Fibroblast of lung (primary cell): ENCODE measurements at places on chromosomes 2 and 18.

- H3K27me3 ChIP-seq = no peaks in the 10 kb centered on the region
- H3K36me3 ChIP-seq = no peaks in the 10 kb centered on the region
- DNase-seq = peak; percentile 98
- peaks cover 17% of the 10 kb centered on the region for H3K4me1 ChIP-seq
- no peak overlapping the region for H3K4me3 ChIP-seq
Measured at GRCh38 chr2:226649871-226650660, 149.6 kb downstream of the IRS1 start.

DNA sequence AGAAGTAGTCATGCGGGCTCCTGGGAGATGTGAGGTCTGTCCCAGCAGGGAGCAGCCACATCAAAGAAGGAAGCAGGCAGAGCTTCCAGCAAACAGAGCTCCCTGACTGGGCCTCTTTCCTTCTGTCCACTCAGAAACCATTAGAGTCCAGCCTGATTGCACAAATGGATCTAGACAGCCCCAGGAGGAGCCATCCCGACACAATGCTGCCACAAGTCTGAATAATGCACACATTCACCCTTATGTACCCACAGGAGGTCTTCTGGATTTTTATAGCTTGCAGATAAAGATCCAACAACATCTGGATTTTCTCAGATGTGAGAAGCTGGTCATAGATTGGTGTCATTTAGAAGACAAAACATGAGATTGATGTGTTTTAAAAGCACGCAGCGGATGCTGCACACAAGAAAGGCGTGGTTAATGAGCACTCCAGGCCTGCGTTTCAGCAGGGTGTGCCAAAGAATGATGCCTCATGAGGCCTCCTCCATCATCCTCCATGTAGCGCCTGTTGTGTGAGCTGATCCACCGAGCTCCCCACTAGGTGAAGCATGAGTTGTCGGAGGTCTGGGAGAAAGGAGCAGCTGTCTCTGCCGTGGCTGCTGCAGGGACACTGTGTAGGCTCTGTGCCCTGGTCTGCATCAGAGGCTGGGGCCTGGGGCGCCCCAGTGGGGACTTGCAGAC lies 60.6 kb downstream of the MTCL1 start:
- H3K4me1 ChIP-seq = no peaks in the 10 kb centered on the region
- H3K27ac ChIP-seq = no peak overlapping the region
- no peaks in the 10 kb centered on the region for H3K27me3 ChIP-seq
- DNase-seq = peak; percentile 47
- peaks cover 7% of the 10 kb centered on the region for H3K36me3 ChIP-seq
- no peak overlapping the region for H3K4me3 ChIP-seq

- H3K4me1 ChIP-seq = no peaks in the 10 kb centered on the region
- H3K27ac ChIP-seq = no peak overlapping the region
- H3K27me3 ChIP-seq = no peaks in the 10 kb centered on the region
- no peak overlapping the region for H3K4me3 ChIP-seq
Measured at GRCh38 chr2:15006667-15007066, 374.1 kb downstream of the LRATD1 start.

- no peaks in the 10 kb centered on the region for H3K36me3 ChIP-seq
- DNase-seq = peak; percentile 99
- H3K27ac ChIP-seq = no peak overlapping the region
- H3K4me3 ChIP-seq = no peak overlapping the region
- H3K4me1 ChIP-seq = peaks cover 2% of the 10 kb centered on the region
Measured at GRCh38 chr2:176582990-176583481, 313.8 kb downstream of the MTX2 start.

DNA sequence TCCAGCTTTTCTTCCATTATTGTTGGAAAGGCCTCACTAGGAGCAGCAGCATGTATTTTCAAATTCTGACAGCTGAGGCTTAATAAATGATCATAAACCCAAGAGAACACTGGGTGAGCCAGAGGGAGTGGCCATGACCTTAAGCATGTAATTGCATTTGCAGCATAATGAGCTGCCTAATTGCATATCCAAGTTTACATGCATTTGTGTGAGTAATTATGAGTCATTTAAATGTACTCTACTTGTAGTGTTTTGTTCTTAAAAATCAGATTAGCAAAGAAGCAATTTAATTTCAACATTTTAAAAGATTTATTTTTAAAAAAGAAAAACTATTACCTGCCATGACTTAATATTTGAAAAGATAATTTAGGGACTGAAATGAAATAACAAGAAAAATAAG lies 74.8 kb downstream of the NOL10 start:
- DNase-seq = peak; percentile 48
- H3K36me3 ChIP-seq = no peaks in the 10 kb centered on the region
- no peak overlapping the region for H3K4me3 ChIP-seq
- H3K4me1 ChIP-seq = peaks cover 8% of the 10 kb centered on the region
- no peaks in the 10 kb centered on the region for H3K27me3 ChIP-seq
- no peak overlapping the region for H3K27ac ChIP-seq

- H3K27ac ChIP-seq = no peak overlapping the region
- H3K4me1 ChIP-seq = no peaks in the 10 kb centered on the region
Measured at GRCh38 chr18:74228312-74228711, 63.5 kb downstream of the CYB5A start.

GRCh38 chr2:199956062-199956380 lies 639 bp downstream of the MAIP1 start:
- H3K4me1 ChIP-seq = peaks cover 7% of the 10 kb centered on the region
- H3K4me3 ChIP-seq = peak overlapping the region; percentile 71
- H3K36me3 ChIP-seq = peaks cover 2% of the 10 kb centered on the region
- H3K27me3 ChIP-seq = no peaks in the 10 kb centered on the region
- peak overlapping the region; percentile 75 for H3K27ac ChIP-seq

- no peak for DNase-seq
- H3K4me1 ChIP-seq = no peaks in the 10 kb centered on the region
- no peak overlapping the region for H3K4me3 ChIP-seq
- H3K27me3 ChIP-seq = no peaks in the 10 kb centered on the region
Measured at GRCh38 chr18:24094561-24094960, 44.3 kb upstream of the CABYR start.

GRCh38 chr18:61865466-61866175 lies 27.2 kb downstream of the RNF152 start:
- no peak overlapping the region for H3K27ac ChIP-seq
- no peak overlapping the region for H3K4me3 ChIP-seq
- peaks cover 17% of the 10 kb centered on the region for H3K4me1 ChIP-seq
- H3K27me3 ChIP-seq = no peaks in the 10 kb centered on the region
- no peaks in the 10 kb centered on the region for H3K36me3 ChIP-seq

DNA sequence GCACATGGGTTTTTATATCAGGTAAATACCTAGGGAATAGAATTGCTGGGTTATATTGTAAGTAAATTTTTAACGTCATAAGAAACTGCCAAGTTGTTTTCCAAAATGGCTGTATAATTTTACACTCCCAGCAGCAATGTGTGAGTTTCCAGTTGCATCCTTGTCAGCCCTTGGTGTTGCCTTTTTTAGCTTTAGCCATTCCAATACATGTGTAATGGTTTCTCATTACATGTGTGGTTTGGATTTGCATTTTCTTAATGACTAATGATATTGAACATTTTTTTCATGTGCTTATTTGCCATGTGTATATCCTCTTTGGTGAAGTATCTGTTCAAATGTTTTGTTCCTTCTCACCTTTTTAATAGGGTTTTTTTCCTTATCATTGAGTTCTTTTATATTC lies 70.8 kb downstream of the ABI2 start:
- no peaks in the 10 kb centered on the region for H3K36me3 ChIP-seq
- DNase-seq = peak; percentile 52
- no peak overlapping the region for H3K4me3 ChIP-seq
- peaks cover 5% of the 10 kb centered on the region for H3K4me1 ChIP-seq

DNA sequence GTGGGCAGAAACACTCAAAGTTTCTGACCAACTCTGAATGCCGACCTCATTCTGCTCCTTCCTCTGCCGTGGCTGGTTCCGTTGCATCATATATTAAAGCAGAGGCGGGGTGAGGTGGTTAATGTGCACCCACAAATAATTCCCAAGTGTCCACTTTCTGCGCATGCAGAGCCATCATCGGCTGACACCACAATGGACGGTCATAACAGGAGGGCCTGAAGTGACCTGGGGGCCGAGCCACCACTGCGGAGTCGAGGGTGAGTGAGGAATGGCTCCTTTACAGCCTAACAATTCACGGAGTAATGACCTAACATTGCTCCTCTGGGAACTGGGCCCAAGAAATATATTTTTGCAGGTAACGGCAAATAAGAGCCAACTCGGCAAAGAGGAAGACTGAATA lies 32.9 kb upstream of the GLI2 start:
- no peak overlapping the region for H3K4me3 ChIP-seq
- DNase-seq = no peak
- H3K36me3 ChIP-seq = no peaks in the 10 kb centered on the region
- peaks cover 4% of the 10 kb centered on the region for H3K4me1 ChIP-seq

GRCh38 chr2:47900857-47901256 lies 5.4 kb downstream of the FBXO11 start:
- no peak overlapping the region for H3K27ac ChIP-seq
- no peak for DNase-seq
- no peaks in the 10 kb centered on the region for H3K27me3 ChIP-seq
- H3K4me3 ChIP-seq = no peak overlapping the region

GRCh38 chr2:15819562-15820256 lies 120.6 kb upstream of the MYCN start:
- no peak overlapping the region for H3K27ac ChIP-seq
- no peak overlapping the region for H3K4me3 ChIP-seq
- H3K27me3 ChIP-seq = no peaks in the 10 kb centered on the region
- no peaks in the 10 kb centered on the region for H3K4me1 ChIP-seq
- H3K36me3 ChIP-seq = no peaks in the 10 kb centered on the region

- peaks cover 2% of the 10 kb centered on the region for H3K4me1 ChIP-seq
- no peak overlapping the region for H3K27ac ChIP-seq
- H3K4me3 ChIP-seq = no peak overlapping the region
- DNase-seq = peak; percentile 38
Measured at GRCh38 chr18:71598374-71598773, 945.8 kb downstream of the CBLN2 start.

DNA sequence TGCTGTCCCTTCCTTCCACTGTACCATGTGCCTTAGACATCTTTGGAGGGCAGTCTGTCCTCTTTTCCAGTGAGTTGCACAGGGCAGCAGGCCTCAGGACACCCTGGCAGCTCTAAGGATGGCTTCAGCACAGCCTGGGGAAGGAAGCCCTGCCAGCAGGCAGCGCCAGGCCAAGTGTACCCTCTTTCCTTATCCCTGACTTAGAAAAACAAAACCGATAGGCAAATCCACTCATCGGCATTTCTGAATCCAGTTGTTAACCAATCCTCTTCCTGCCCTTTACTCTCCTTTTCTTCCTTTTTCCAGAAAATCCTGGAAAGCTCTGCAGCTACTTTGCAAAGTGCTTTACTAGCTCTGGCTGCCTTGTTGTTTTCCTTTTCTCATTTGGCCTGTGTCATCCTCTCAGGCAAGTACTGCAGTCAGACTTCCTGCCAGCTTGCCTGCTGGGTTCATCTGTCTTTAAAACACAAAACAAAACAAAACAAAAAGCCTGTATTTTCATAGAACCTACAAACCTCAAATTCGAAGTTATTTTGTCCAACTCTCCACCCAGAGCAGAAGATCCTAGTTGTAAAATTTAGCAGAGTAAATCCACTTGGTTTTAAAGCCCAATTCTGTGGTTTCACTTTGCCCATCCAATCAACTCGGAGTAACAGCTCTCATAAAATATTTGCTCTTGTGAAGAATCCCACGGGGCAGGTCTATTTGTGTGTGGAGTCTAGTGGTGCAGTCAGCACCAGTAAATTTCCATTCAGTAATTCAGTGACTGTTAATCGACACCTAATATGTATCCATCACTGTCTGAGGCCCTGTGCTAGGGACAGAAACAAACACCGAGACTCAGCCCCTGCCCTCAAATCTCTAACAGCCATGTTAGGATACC lies 45.2 kb downstream of the PCBP1 start:
- H3K4me3 ChIP-seq = peak overlapping the region; percentile 5
- H3K4me1 ChIP-seq = peaks cover 17% of the 10 kb centered on the region
- H3K27ac ChIP-seq = peak overlapping the region; percentile 75
- DNase-seq = peak; percentile 54
- no peaks in the 10 kb centered on the region for H3K27me3 ChIP-seq
- H3K36me3 ChIP-seq = no peaks in the 10 kb centered on the region

GRCh38 chr2:54609647-54610046 lies 113.8 kb upstream of the EML6 start:
- H3K4me3 ChIP-seq = no peak overlapping the region
- H3K27me3 ChIP-seq = no peaks in the 10 kb centered on the region
- H3K27ac ChIP-seq = no peak overlapping the region

GRCh38 chr2:2238726-2239269 lies 92.3 kb downstream of the MYT1L start:
- H3K36me3 ChIP-seq = no peaks in the 10 kb centered on the region
- DNase-seq = no peak
- H3K4me3 ChIP-seq = no peak overlapping the region
- H3K27me3 ChIP-seq = no peaks in the 10 kb centered on the region

DNA sequence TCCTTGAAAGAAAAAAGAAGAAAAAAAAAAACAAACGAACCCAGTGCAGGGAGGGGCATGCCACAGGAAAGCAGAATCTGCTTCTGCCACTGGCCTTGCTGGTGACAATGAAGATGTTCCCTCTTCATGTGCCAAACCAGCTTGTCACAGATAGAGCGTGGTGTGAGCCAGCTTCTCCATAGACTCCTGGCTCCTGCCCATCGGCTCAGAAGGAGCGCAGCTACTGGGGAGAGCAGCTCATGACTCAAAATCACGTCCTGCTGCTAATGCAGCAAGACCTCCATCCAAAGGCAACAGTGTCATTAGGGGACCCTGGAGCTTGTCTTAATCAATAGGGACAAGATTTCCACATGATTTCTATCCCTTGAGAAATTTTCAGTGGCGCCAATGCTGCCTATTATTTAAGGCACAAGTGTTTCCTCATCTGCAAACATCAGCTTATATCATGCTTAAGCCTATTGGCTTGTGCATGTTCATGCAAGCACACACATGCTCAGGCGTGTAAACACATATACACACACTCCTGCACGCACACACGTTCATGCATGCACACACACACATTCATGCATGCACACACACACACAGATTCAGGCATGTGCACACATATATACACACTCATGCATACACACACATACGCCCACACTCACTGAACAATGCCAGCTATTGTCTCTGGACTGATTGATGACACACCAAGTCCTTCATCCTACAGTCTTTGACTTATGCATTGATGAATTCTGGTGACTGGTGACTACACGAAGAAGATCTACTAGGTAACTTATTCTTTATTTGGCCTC lies 682.0 kb upstream of the ID2 start:
- H3K4me3 ChIP-seq = no peak overlapping the region
- H3K4me1 ChIP-seq = peaks cover 2% of the 10 kb centered on the region
- H3K27me3 ChIP-seq = no peaks in the 10 kb centered on the region
- H3K27ac ChIP-seq = no peak overlapping the region
- DNase-seq = no peak

- peak; percentile 19 for DNase-seq
- no peak overlapping the region for H3K4me3 ChIP-seq
- H3K27me3 ChIP-seq = no peaks in the 10 kb centered on the region
- H3K36me3 ChIP-seq = no peaks in the 10 kb centered on the region
- no peak overlapping the region for H3K27ac ChIP-seq
Measured at GRCh38 chr18:10020171-10020570, 106.4 kb downstream of the VAPA start.

GRCh38 chr2:182043021-182043420 lies 57.4 kb downstream of the PPP1R1C start:
- H3K4me1 ChIP-seq = peaks cover 13% of the 10 kb centered on the region
- no peaks in the 10 kb centered on the region for H3K36me3 ChIP-seq
- H3K27me3 ChIP-seq = no peaks in the 10 kb centered on the region
- no peak overlapping the region for H3K27ac ChIP-seq
